ENCODE measurements at places on chromosomes 6 and 20.

DNA sequence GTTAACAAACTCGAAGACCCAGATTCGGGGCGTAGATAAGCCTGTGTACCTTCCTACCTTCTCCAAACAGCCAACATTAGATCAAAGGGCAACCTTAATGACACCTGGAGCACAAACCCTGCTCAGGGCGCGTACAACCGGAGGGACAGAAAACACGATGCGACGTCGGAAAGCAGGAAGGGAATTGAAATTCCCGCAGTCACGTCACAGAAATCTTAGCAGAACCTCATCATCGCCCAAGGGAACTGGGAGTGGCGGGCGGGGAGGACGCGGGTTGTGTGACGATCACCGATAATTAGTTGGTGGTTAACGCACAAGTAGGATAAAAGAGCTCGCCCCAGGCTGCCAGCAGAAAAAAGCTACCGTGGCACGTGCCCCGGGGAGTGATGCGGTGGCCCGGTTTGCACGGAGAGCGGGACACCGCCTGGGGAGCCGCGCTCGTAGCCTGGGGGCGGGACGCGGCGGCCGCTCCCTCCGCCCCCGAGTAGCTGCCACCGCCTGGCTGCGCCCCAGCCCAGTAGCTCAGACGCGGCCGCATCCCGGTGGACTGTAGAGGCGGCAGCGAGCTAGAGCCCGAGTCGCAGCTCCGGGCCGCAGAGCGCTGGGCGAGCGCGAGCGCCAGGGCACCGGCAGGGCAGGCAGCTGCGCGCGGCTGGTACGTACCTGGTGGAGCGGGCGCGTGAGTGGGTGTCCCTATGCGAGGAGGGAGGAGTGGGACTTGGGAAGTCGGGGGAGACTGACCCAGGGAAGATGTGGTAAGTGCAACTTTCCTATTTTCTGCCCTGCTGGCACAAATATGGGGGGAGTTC is at the start of gene PKIB:
Gene PKIB (plus strand): TSS at position 525 of the 809 bp plus-strand sequence. CDS start 107,390 bp downstream, outside the sequence.
- DNase-seq = peak; percentile 76

GRCh38 chr20:35635652-35636051 is 20.0 kb downstream of the SPAG4 start:
- no peak for DNase-seq

- no peak for DNase-seq
Observed at GRCh38 chr6:10405513-10405900, 9.4 kb downstream of the TFAP2A start.

DNA sequence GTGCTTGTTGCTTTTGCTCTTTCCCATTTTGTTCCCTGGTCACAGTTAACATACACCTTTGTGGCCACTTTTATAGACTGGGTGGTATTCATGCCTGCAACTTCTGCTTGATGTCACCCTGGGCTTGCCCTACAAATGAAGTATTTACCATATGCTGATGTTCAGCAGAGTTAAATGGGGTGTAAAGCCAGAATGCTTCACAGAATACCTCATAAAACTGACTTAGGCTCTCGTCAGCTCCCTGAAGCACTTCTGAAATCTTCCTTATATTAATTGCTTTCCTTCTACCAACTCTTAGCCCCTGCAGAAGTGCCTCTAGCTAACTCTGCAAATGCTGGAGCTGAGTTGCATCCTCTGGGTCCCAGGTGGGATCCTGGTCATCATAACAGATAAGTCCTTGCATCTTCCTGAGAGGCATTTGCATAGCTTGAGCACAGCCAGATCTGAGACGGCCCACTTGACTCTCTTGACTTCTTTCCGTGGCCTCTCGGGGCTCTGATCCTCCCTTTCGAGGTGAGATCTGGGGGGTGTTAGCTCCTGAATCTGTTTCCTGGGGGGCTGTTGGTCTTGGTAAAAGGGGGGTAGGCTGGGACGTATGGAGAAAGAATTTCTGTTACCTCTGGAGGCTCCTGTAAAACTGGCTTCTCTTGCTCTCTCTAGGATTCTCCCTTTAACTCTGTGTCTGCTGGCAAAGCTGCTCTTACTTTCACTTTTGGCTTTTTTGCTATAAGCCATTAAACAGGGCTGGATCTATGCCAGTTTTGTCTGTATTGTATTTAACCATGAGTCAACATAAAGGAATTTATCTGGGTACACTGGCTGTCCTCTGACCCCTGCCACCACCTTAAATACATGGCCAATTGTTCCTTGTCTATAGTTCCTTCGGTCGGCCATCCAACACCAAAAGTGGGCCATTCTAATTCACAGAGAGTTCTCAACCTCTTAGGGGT is 223.0 kb upstream of the SYNCRIP start:
- no peak for DNase-seq

DNA sequence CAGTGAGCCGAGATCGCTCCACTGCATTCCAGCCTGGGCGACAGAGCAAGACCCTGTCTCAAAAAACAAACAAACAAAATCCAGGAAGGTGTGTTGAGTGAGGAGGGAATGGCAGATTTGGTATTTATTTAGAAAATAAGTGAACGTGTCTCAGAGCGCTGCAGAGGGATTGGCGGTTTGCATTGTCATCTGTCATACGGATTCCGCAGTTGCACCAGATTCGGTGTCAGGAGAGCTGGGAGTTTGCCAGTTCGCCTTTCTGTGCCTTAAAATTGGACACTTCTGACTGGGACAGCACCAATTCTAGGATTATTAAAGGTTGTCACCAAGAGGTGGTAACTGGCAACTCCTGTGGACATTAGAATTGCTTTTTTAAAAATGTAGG is 912 bp downstream of the SNRNP48 start:
- peak; percentile 42 for DNase-seq

- no peak for DNase-seq
Observed at GRCh38 chr6:107731422-107732319, 92.4 kb downstream of the SCML4 start.

DNA sequence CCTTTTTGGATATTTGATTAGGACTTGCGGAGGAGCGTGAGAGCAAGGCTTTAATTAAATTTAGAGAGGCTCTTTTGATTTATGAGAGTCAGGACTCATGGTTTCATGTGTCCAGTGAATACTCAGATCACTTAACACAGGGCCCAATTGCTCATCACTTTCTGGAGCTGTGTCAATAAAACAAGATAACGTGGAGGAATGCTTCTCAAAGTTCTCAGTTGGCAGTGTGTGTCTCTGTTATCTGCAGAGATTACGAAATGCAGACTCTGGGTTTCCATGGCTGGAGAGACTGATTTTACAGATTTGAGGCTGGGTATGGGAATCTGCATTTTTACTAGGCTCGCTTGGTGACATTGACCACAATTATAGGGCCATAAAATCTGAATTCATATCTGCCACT is 335.8 kb upstream of the FLRT3 start:
- DNase-seq = no peak

GRCh38 chr6:582370-582769 is 74.5 kb downstream of the HUS1B start:
- DNase-seq = no peak

DNA sequence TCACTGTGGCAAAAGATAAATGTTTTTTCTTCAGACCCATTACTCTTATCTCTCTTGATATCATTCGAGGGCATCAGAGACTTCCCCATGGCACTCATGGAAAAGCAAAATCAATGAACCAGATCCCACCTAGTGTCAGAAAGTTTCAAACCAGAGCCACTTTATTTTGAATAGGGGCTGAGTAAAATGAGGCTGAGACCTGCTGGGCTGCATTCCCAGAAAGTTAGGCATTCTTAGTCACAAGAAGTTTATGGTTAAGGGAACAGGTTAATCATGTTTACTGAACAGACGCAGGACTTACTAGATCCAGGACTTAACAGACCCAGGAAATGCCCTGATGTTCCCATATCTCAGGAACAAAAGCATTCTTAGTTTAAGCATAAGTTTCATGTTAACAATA is 369.9 kb downstream of the BTBD3 start:
- no peak for DNase-seq

GRCh38 chr6:52554684-52555280 is 22.1 kb downstream of the TRAM2 start:
- DNase-seq = no peak

GRCh38 chr20:10837901-10838300 is 164.1 kb upstream of the JAG1 start:
- no peak for DNase-seq

DNA sequence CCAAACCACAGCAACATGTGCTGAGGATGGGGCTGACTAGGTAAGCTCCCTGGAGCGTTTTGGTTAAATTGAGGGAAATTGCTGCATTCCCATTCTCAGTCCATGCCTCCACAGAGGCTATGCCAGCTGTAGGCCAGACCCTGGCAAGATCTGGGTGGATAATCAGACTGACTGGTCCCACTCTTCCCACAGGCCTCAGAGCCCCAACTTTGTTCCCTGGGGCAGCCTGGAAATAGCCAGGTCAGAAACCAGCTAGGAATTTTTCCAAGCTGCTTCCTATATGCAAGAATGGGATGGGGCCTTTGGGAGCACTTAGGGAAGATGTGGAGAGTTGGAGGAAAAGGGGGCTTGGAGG is 1.5 kb upstream of the VEGFA start:
- DNase-seq = peak; percentile 13

GRCh38 chr6:127290391-127291265 is 24.0 kb downstream of the RNF146 start:
- no peak for DNase-seq

- no peak for DNase-seq
Observed at GRCh38 chr6:168190646-168191443, 111.8 kb upstream of the FRMD1 start.

DNA sequence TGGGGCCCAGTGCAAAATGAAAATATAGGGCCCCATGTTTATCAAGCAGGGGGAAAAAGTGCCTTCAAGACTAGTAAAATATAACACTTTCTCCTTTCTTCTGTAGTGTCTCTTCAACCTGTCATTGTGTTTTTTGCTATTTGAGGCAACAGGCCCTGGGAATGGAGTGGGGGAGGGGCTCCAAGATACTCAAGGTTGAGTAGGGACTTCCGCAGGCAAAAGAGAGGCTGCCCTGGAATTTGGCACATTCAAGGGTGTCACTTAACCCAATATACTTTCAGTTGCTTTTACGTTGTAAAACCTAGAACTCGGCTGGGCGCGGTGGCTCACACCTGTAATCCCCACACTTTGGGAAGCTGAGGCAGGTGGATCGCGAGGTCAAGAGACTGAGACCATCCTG is 154.9 kb downstream of the ALDH8A1 start:
- no peak for DNase-seq

DNA sequence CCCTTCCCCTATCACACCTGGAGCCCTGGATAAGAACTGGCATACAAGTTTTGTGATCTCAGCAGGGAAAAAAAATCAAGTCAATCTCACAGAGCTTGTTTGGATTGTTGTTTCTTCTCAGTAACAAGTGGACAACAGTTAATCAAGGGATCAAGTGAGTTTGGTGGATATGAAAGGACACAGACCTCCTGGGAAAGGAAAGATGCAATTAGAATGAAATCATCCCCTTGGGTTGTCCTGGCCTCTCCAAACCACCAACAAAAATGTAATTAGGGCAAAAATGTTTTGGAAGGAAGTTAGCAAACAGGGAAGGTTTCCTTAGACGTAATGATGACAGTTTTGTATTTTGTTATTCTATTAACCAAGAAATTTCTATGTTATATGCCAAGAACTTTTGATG is 99.1 kb upstream of the PRDM1 start:
- DNase-seq = no peak

GRCh38 chr6:81785377-81785776 is 32.9 kb upstream of the TENT5A start:
- no peak for DNase-seq

- no peak for DNase-seq
Observed at GRCh38 chr6:64233746-64234145, 598.1 kb downstream of the PHF3 start.

DNA sequence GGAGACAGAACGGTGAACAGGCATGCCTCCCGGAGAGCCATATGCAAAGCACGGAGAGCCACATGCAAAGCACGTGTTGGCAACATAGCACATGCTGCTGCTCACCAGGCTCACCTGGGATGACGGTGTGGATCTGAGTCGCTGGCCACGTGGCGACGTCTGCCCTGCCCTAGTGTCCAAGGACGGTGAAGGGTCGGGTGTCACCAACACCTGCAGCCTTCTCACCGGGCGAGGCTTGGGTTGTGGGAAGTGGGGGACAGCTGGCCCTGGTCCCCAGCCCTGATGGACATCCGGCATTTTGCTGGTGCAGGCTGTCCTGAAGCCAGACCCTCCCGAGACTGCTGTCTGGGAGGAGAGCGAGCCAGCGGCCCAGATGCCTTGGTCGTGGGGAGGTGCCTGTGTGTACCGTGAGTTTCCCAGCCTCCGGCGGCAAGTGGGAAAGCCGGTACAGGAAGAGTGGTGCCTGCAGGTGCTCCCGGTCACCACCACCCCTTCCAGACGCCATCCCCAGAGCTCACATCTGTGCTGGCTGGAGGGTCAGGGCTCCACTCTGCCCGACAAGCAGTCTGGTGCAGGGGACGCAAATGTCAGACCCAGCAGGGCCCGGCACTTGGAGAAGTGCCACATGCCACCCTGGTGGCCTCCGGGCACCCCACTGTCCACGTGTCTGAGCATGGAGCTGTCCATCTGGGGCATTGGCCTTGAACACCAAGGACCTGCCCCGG is 5.9 kb upstream of the ADRM1 start:
- no peak for DNase-seq

- DNase-seq = no peak
Observed at GRCh38 chr6:13418844-13419243, 68.6 kb downstream of the GFOD1 start.

- DNase-seq = no peak
Observed at GRCh38 chr20:23971310-23971709, 17.3 kb downstream of the GGTLC1 start.

GRCh38 chr6:39093149-39093708 is 21.8 kb downstream of the SAYSD1 start:
- no peak for DNase-seq

DNA sequence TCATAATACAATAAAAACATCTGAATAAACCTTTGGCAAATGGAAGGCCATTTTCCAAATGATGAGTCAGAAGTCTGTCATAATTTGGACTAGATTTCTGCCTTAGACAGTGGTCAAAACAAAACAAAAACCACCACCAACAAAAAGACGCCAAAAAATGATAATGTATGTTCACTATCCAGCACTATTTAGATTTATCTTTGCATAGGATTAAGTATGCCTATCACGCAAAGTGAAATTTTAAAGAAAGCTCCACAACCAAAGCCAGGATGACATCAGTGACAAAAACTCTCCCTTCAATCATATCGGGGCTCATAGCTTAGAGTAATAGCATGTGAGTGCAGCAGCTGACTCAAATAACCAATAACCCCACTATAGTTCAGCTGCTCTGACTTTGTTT is 201.9 kb downstream of the MOXD1 start:
- DNase-seq = no peak

DNA sequence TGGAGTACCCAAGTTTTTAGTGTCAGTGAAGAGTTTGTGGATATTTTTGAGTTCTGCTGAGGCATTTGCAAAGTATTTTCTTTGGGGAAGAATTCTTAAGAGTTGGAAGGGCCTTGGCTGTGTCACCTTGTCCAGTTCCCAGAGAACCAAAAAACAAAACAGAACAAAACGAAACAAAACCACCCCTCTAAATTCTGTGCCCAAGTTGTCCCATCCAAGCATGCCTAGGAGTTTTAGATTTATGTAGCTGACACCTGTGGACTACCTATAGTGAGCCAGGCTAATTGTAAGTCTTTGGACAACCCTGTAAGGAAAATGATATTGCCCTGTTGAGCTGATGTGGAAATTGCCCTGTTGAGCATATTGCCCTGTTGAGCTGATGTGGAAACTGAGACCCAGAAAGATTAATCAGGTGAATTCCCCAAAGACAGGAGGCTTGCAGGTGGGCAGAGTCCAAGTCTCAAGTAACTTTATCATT is 1.0 kb upstream of the ECI2 start:
- no peak for DNase-seq

Measured in left cardiac atrium (tissue), 4 donors.